ENCODE measurements at places on chromosomes 16 and 17.

DNA sequence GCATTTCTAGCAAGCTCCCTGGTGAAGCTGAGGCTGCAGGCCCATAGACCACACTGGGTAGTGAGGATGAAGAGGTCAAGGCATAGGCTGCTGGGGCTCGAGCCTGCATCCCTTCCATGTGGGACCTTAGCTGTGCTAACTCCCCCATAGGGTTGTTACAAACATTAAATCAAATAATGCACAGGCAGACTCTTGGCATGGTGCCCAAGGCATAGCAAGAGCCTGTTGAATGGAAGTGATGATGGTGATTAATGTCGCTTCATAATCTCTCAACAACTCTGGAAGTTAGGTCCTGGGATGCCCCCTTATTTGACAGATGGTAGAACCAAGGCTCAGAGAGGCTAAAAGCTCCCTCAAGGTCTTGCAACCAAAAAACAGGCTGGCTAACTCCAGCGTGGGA, 283.9 kb upstream of the EEF2KMT start:
- DNase-seq: no peak

DNA sequence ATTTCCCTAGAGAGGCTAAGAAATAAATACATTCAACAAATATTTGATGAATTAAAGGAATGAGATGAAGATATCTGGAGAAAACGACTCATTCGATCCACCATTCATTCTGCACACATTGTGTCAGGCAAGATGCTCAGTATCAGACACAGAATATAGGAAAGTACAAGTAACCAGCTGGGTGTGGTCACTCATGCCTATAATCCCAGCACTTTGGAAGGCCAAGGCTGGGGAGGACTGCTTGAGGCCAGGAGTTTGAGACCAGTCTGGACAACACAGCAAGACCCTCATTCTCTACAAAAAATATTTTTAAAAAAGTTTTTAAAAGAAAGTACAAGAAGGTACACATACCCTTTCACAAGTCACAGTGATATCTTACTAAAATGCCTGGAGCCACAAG, 42.3 kb downstream of the CRLF3 start:
- DNase-seq: no peak

GRCh38 chr16:1509307-1510221, 16.4 kb downstream of the TELO2 start:
- no peak for DNase-seq

DNA sequence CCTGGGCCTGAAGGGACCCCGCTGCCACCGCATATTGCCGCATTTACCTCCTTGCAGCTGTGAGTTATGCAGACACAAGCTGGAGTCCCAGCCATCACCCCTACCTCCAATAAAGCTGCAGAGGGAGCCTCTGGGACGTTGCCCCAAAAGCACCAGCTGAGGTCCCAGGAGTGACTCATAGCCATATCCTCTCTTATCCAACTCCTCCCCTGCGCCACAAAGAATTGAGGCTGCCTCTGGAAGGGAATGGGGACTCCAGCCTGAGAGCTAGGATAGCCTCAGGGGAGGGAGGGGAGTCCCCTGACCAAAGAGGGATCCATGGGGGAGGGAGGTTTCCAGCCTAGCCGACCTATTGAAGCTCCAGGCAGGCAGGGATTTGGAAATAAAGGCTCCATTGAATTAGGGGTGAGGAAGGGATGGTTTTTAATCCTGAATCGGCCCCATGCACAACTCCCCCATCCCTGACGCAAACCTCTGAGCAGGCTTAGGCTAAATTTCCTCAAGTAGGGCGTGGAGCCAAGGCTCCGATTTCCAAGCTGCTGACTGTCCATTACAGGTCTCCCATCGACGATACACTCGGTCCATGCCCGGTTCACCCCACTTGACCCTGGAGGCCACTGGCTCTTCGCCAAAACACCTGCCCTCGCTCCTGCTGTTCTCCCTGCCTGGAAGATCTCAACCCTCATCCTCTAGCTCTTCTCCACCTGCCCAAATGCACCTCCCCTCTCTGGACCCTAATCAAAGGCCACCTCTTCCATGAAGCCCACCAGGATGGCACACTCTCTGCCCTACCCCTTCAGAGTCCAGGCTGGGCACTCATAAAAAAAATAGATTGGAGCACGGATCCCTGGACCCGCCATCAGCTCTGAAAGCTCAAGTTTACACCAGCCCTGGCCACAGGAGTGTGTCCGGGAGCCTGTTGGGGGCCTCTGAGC, 27.5 kb downstream of the PIMREG start:
- DNase-seq: no peak

DNA sequence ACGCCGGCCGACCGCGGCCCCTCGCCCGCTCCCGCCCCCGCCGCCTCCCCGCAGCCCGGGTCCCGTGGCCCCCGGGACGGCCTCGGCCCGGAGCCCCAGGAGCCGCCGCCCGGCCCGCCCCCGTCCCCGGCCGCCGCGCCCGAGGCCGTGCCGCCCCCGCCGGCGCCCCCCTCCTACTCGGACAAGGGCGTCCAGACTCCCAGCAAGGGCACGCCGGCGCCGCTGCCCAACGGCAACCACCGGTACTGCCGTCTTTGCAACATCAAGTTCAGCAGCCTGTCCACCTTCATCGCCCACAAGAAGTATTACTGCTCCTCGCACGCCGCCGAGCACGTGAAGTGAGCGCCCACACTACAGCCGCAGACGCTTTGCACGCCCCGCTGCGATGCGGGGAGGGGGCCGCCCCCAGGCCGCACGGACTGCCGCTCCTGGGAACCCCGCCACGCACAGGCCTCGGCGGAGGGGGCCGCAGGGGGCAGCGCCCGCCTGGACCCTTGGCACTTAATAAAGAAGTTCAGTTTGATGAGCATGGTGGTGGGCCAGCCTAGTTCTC, 35.5 kb upstream of the ZC3H18 start:
- no peak for DNase-seq

DNA sequence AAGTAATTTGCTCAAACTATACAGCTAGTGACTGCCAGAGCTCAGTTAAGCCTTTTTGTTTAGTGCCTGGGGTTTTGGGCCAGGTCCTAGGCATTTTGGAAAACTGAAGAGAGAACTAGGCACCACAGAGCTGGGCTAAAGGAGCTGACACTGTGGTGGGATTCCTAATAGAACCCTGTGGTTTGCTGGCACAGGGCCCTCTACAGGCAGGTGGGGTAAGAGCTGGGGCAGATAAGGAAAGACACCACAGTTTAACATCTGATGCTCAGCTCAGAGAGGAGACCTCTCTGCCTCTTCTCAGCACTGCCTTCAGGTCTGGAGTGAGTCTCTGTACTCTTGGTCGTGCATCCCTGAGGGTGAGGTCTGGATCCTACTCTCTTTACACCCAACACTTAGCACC, 121.2 kb downstream of the SNX11 start:
- DNase-seq: no peak

DNA sequence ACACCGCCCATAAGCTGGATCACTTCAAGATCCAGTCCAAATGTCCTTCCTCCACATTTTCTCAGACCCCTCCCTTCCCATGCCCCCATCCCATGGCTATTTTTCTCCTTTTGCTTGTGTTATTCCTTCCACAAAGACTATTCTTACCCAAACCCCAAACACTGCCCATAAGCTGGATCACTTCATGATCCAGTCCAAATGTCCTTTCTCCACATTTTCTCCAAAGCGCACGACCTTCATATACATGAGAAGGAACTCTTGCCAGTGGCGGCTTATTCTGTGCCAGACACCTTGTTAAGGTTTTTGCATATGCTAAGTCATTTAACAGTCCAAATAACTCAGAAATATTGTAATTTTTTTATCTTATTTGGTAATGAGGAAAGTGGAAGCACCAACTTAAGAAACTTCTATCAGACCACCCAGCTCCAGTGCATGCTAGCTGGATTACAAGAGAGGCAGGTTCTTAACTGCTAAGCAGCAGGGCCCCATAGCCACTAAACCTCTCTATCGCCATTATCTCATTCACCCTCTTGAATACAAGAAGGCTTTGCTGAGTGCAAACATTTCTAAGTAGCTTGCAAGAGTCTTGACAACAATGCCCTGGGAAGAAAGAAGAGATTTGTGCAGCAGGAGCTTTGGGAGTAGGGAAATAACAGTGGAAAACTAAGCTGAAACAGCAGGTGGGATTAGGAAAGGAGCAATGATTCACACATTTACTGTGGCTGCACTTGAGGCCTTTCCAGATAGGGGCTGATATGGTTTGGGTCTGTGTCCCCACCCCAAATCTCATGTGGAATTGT, 428.2 kb upstream of the MAF start:
- no peak for DNase-seq

DNA sequence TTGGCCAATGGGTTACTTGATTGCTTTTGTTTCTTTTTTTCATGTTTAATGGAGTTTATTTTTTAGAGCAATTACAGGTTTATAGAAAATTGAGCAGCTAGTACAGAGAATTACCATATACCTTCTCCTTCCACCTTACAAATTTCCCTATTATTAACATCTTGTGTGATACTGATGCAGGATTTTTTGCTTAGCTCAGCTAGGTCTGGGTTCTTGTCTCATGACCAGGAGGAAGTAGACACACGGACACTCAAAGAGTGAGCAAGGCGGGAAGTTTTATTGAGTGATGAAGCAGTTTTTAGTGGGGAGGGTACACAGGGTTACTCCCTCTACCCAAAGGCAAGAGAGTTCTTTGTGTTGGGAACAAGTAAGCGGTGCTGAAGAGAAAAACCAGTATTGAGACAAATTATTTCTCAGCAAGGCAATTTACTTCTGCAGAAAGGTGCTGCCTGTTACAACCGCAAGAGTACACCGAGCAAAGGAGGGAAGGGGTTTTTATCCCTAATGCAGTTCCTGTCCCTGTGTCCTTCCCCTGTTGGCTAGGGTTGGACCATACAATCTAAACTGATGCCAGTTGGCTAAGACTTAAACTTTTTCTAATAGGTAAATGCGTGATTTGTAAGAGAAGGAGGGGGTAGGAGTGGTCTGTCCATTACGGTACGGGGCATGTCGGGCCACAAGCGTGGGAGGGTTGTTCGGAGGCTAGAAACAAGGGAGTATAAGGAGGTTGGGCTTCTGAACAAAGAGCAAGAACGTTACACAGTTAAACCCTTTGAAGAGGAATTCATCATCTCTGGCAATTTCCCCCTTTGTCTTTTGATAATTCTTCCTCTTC, 26.9 kb downstream of the SEC14L1 start:
- no peak for DNase-seq

GRCh38 chr16:15032547-15033308, 23.1 kb downstream of the NTAN1 start:
- DNase-seq: no peak

DNA sequence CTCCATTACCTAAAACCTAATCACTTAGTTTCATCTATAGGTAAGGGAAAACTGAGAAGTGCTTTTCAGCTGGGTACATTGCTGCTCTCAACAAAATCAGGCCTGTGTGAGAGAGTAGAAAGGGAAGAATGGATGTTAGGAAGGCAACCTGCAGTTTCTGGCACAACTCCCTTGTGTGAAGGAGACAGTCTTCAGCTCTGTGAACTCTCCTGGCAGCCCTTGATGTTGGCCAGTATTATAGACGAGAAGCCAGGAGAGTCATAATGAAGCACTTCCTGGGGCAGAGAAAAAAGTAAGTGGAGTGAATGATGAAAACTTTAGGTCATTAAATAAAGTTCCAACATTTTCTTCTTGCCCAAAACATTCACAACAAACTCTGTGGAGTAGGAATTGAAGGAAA, 260.1 kb downstream of the IRX3 start:
- no peak for DNase-seq

GRCh38 chr17:27310565-27311110, 16.7 kb downstream of the WSB1 start:
- no peak for DNase-seq

- DNase-seq: no peak
These were observed 136.6 kb upstream of the RPH3AL start for GRCh38 chr17:488993-489757.

DNA sequence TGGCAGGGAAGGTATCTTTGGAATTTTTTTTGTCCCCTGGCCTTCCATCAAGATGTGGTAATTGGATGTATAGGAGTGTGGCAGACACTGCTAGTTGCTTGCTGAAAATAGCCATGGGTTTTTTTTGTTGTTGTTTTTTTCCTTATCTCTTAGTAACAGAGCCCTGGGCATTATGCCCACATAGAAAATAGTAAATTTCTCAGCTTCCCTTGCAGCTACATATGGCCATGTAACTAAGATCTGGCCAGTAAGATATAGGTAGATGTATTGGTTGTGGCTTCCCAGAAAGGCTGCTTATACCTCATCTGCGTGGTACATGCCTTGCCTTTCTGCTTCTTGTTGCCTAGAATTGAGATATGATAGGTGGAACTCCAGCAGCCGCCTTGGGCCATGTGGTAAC, 349.9 kb downstream of the CPPED1 start:
- no peak for DNase-seq

GRCh38 chr17:53193044-53193443, 629.7 kb upstream of the KIF2B start:
- no peak for DNase-seq

DNA sequence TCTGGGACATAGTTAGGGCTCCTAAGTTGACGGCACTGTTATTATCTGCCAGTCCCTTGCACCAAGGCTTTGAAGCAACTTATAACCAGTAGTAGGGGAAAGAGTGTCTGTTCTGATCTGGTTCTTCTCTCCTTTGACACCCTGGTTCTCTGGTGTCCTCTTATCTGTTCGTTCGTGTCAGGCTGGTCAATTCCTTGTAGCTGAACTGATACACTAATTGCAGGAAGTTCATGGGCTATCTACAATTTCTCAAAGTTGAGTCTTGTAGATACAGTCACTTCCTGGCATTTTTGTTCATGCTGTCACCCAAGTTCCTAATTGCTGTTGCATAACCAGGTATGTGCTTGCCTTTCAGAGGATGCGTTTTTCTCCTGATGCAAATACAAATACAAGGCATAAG, 17.3 kb upstream of the MYO1D start:
- no peak for DNase-seq

- DNase-seq: no peak
These were observed 2.1 kb downstream of the METTL22 start for GRCh38 chr16:8623634-8624033.

GRCh38 chr17:56773124-56773523, 60.6 kb downstream of the C17orf67 start:
- DNase-seq: no peak

GRCh38 chr16:89602273-89602951, 11.0 kb upstream of the DPEP1 start:
- no peak for DNase-seq

DNA sequence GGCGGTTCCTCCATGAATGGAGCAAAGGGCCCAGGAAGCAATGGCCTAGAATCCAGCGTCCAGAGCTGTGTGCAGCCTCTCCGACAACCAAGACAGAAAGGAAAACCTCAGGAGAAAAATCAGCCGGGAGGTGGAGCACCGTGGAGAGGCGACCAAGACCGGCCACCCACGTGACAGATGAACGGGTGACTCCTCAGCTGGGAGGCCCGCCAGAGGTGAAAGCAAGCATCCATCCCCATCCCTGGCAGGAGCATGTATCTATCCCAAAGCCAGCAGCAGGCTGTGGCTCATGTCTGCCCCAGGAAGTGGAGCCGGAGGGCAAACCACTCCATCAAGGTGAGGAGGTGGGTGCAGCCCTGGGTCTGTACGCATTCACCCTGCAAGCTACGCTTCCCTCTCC, 52.1 kb downstream of the FOXL1 start:
- no peak for DNase-seq

DNA sequence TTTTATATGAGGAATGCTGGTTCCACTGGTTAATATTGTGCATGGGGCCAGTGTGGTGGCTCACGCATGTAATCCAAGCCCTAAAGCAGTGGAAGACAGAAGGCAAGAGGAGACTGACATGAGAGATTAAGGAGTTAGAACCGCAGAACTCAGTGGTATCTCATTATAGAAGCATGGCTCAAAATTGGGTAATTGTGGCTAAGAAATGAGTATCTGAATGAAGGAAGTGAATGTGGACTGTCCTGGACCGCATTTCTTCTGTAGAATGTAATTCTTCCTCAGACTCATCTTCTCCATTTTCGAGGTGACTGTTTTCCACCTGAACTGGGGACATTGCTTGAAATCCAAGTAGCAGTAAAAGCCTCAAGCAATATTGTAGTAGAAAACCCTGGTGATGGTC, 42.6 kb upstream of the CDR2 start:
- DNase-seq: no peak

Measured in iPS DF 19.7 (cell line).